Activated CD4-positive, alpha-beta T cell treated with anti-CD3 and anti-CD28 coated beads, Interleukin-2, amount 50 U/mL, for 48 hours (primary cell): ENCODE measurements at places on chromosomes 5 and 9.

GRCh38 chr9:107360098-107360497, 77.0 kb downstream of the RAD23B start:
- no peak for DNase-seq

GRCh38 chr5:21219966-21220365, 1232.0 kb upstream of the CDH18 start:
- DNase-seq, result no peak

DNA sequence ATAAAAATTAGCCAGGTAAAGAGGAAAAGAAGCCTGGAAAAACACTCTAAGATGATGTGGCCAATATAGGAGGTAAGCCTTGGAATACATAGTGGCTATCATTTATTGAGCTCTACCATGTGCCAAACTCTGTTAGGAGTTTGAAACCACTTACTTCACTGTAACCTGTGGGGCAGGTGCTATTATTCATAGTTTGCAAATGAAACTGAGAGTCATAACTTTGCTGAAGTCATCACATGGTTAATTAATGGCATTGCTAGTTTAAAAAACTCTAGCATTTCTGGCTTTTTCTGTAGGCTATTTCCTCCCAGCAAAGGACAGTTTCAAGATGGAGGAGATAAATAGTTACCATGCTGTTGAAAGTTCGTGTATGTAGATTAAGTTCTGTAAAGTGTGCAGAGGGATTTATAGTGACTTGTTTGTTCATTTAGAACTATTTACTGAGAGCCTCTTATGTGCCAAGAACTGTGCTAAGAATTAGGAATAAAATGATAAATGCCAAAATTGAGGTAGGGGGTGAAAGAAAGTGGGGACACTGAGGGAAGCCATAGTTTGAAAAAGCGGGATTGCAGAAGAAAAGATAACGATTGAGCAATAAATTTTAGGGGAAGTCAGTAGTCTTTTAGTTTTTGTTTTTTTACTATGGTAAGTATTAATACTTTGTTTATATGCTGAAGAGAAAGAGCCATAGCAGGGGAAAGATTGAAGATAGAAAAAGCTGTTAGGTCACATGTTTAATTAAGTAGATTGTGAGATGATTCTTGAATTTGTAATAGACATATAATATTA, 57.2 kb downstream of the WDR70 start:
- DNase-seq, result no peak

DNA sequence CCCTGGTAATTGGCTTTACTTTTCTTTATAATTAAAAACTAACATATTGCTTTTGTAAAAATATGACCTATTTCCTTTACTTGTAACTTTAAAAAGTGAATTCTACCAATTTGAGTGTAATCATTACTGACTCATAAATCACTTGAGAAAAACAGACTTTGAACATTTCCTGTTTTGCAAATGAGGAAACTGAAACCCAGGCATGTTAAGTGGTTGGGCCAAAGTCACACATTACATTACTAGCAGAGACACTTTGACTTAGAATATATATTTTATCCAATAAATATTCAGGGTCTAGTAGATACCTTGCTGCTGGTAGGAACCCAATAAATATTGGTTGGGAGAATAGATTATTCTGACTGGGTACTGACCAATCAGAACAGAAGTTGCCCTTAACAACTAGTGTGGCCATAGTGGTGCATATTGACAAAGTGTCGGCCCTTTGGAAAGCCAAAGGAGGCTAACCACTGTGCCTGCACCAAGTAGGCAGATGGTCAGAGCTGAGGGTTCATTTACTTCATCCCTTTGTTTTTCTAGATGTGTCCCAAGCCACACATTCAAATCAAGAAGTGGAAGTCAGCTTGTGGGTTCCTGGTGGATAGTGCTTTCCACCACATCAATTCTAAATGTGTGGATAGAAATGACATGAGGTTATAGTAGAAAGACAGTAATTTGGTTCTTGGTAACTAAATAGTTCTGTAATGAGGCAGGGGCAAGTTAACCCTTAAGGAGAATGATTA, 365.1 kb upstream of the RIOK2 start:
- DNase-seq, result no peak

GRCh38 chr5:100861148-100861547, 41.9 kb downstream of the ST8SIA4 start:
- DNase-seq, result no peak

DNA sequence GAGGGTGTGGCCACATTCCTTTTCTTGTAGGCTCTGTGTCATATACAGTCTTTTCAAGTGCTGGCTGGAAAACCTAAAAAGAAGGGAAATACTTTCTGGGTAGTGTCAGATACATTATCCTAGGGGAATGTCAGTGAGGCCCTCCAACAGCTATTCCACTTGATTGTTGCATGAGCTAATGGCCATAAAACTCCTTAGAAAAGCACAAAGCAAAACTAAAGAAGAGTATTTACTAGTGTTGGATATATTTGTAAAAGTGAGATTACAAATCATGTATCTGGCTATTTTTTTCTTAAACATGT, 829 bp downstream of the ANXA1 start:
- DNase-seq, result no peak
